ENCODE measurements at places on chromosomes 6 and 20.

DNA sequence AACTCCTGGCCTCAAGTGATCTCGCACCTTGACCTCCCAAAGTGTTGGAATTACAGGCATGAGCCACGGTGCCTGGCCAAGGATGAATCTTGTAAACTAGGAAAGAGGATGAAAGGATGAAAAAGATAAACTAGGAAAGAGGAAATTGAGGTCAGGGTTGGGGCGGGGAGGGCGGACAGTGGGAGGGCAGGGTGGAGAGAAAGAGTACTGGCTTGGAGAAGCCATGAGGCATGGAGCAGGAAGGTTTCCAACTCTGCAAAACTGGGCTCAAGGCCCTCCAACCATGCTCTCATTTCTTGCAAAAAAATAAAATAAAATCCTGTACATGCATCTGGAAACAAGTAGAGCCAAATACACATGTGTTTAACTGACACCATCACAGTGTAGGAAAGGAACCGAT lies 256.6 kb upstream of the SGK1 start:
- DNase-seq = no peak

- no peak for DNase-seq
These were observed 67.4 kb downstream of the KHDC1L start for GRCh38 chr6:73157870-73158269.

GRCh38 chr6:43338243-43338642 lies 29.6 kb upstream of the CRIP3 start:
- no peak for DNase-seq

DNA sequence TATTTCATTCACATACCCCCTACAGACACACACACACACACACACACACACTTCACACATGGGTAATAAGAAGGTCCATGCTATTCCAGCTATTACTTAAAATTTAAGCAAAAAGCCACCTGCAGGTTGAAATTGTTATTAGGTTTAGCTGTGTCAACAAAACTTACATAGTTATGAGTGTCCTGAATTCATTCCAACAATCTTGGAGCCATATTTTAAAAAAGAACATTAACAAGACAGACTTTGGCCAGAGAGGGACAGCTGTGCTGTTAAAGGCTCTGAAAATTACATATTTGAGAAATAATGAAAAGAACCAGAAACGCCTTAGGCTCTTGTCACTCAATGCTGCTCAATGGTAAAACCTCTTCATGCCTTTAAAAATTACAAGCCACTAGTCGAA lies 455.3 kb downstream of the EPM2A start:
- no peak for DNase-seq

- no peak for DNase-seq
These were observed 86.9 kb downstream of the SNX5 start for GRCh38 chr20:17881741-17882064.

DNA sequence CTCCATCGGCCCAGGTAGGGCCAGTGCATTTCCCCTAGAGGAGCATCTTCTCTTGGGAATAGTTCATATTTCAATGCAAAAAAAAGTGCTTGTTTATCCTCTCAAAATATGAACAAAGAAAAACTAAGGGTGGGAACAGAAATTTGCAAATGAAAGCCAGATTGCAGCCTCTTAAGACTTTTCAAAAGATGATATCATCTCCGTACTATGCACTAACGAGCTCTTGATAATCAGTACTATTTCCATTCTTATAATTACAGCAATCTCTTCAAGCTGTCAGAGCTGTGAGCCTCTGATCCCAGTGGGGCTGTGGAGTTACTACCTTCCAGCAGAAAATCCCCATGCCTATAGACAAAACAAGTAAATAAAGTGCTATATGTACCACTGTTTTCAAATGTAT lies 77.1 kb downstream of the SOD2 start:
- DNase-seq = no peak

GRCh38 chr6:140921366-140922226 lies 1211.1 kb upstream of the GJE1 start:
- peak; percentile 58 for DNase-seq

DNA sequence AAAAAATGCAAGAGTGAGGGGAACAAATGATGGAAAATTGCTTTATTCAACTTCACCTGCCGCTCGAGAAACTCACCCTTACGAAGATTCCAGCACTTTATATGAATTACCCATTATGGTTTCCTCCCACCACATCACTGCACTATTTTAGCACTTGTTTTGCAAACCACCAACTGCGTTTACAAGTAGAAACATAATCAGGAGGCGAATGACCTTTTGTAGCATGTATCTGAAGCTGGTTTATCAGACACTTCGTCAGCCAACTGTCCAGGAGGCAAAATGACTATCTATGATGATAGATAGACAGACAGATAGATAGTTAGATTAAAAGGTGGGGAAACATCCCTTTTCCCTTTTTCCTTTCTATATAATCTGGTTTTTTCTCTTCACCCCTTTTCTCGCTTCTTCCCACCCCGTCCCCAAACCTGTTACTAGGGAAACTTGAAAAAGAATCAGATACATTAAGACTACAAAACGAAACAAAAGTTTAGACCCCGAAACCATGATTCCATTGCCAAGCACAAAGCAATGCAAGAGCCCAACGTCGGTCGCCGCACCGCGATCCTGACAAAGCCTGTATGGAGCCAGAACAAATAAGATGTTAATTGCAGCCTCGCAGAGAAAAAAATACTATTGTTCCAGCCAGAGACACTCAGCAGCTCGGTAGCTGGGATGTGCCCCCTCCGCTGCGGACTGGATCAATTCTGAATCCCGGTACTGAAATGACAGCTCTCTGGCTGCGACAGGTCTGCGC lies 933 bp upstream of the ADGRB3 start:
- no peak for DNase-seq

DNA sequence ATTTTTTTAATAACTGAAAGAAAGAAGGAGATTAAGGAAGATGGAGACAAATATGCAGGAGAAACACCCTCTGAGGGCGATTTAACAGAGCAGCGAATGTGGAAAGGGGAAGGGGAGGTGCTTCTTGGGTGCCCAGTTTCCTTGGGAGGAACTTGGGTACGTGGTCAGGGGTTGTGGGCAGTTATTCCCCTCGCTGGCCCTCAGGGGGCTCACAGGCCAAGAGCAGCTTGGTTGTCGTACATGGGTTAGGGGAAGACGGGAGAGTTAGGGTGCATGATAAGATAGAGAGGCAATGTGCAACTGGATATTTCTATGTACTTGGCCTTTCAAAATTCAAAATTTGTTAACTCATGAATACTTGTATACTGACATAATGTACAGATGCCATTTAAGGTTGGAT lies 7.0 kb upstream of the TUBB2A start:
- no peak for DNase-seq

DNA sequence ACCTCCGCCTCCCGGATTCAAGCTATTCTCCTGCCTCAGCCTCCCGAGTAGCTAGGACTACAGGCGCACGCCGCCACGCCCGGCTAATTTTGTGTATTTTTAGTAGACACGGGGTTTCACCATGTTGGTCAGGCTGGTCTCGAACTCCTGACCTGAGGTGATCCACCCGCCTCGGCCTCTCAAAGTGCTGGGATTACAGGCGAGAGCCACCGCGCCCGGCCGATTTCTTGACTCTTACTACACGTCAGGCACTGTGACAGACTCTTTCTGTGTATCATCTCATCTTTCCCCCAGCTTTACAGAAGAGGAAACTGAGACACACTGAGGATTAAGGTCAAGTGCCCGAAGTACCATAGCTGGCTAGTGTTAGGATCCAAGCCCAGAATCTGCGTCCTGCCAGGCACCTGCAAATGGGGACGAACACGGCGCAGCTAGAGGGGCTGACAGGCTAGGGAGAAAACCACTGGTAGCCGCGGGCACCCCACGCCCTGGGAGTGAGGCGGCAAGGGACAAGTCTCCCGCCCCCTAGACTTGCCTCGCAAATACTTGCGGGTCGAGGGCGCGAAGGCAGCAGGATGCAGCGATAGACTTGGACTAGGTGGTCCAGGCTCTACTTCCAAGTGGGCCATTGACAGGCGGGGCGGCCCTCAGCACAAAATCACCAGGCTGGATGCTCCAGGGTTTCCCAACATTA lies 1.1 kb upstream of the TAF8 start:
- DNase-seq = no peak

- no peak for DNase-seq
These were observed 43.1 kb upstream of the ZNF831 start for GRCh38 chr20:59120491-59120890.

DNA sequence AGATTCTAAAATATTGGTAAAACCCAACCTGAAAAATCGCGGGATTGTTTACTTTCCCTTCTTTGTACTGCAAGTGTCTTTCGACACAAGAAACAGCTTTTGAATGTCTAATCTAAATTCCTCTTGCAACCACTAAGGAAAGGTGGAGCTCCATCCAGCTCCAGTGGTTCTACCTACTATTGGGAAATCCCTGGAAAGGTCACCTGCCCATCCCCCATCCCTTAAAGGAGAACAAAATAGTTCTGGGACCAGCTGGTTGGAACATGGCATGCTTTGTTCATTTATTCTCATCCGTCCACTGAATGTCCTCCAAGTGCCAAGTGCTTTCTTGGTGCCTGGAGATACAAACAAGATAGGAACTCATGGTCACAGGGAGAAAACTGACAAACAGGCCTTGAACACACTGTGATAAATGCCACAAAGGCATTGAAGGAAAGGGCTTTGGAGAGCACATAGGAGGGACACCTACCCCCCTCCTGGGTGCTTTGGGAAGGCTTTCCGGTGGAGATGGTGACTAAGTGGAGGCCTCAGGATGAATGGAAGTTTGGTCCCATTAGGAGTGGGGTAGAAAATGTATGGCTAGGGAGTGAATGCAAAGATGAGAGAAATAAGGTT lies 2.3 kb upstream of the CITED2 start:
- no peak for DNase-seq

- DNase-seq = no peak
These were observed 28.4 kb upstream of the CD93 start for GRCh38 chr20:23114448-23115082.

- no peak for DNase-seq
These were observed 143.4 kb downstream of the TBXT start for GRCh38 chr6:166024252-166024651.

- DNase-seq = peak; percentile 38
These were observed 735.6 kb downstream of the RFPL4B start for GRCh38 chr6:113082745-113083144.

- no peak for DNase-seq
These were observed 9.3 kb downstream of the ECT2L start for GRCh38 chr6:138805016-138805765.

DNA sequence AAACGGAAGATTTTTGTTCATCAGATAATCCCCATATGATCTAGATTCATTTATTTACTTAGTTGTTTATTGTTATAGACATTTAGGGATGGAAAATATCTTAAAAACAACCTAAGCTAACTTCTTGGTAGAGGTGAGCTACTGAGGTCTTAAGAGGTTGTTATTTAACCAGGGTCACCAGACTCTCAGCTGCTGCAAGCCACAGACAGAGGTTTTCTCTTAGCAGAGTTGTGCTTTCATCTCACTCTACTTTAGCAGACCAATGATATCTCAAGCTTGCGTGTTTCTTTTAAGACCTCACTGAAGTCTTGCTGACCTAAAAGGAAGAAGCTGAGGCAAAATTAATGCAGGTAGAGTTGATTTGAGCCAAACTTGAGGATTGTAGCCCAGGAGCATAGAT lies 43.6 kb downstream of the NCOA7 start:
- DNase-seq = no peak

DNA sequence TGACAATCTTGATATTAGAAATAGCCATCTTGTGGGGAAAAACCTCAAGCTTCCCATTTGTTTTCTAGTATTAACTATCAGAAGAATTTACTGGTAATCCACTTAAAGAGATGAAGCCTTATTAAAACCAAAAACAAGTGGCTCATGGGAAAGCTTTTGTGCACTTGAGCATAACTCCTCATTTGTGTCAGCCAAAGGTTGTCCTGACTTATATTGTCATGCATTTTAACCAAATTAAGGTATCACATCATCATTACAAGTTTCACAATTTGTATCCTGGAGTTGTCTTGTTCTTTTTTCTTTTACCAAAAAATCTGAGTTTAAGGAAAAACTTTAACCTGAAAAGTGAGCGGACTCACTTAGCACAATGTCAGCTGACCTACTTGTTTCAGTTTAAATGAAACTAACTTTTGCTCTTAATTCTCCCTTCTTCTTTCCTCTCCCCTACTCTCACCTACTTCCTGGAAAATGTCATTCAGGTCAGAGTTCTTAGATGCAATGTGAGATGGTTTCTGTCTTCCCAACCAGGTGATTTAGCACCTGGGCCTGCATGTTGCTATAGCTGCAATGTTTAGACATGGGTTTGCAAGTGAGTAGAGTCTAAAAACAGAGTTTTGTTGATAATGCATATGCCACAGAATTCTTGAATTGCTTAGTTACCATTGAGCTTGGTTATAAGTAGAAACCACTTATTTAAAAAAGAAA lies 82.8 kb downstream of the TNFAIP3 start:
- no peak for DNase-seq
